ENCODE measurements at places on chromosomes 7 and 10.

GRCh38 chr10:98424295-98425254 is 9.6 kb upstream of the PYROXD2 start:
- no peak for DNase-seq

DNA sequence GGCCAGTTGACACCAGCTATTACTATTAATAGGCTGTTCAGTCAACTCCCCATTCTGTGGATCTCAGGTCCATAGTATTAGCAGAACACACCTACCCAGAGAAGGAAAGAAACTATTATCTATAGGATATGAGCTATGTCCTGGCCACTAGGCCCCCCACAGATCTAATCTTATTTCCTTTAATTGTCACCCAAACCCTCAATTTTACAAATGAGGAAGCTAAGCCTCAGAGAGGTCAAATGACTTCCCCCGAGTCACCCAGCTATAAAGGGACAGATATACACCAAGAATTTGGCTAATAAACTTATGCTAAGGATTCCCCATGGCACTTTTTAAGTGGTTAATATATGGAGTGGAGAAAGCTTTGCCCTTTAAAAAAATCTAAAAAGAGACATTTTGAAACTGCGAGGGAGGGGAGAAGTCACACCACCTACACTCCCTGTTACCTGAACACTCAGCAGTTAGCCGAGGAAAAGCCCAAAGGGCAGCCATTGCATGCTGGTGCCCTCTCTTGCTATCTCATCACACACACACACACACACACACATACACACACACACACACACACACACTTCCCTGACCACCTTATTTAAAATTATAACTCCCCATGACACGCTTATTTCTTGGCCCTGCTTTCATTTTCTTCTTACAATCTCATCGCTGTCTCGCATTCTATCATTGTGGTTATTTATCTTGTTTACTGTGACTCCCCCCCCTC is 157.0 kb upstream of the ADO start:
- DNase-seq, result no peak

GRCh38 chr7:152395112-152395511 is 40.7 kb downstream of the KMT2C start:
- no peak for DNase-seq

- no peak for DNase-seq
Measured at GRCh38 chr10:101301111-101301731, 52.7 kb upstream of the BTRC start.

- peak; percentile 17 for DNase-seq
Measured at GRCh38 chr10:30002426-30003266, 56.7 kb downstream of the JCAD start.

GRCh38 chr10:73096041-73096448 is 621 bp downstream of the P4HA1 start:
- DNase-seq, result peak; percentile 71

- DNase-seq, result no peak
Measured at GRCh38 chr10:105952153-105952552, 1212.4 kb downstream of the SORCS1 start.

GRCh38 chr7:76108540-76109233 is 60.8 kb downstream of the MDH2 start:
- DNase-seq, result no peak

DNA sequence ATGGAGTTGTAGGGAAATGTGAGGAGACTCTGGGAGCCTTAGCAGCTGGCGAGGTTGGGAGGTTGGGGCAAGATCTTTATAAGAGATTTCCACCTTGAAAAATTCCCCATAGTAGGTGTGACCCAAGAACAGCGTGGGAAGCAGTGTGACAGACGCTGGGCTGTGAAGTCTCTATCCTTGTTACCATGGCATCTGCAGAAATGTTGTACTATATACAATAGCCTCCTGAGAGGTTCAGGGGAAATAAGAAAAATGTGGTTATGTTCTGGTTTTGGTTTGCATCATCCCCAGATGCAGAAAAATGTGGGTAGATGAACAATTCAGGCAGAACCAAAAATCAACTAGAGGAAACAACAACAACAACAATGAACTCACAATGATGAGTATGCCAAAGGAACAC is 498.6 kb downstream of the SH2D4B start:
- no peak for DNase-seq

DNA sequence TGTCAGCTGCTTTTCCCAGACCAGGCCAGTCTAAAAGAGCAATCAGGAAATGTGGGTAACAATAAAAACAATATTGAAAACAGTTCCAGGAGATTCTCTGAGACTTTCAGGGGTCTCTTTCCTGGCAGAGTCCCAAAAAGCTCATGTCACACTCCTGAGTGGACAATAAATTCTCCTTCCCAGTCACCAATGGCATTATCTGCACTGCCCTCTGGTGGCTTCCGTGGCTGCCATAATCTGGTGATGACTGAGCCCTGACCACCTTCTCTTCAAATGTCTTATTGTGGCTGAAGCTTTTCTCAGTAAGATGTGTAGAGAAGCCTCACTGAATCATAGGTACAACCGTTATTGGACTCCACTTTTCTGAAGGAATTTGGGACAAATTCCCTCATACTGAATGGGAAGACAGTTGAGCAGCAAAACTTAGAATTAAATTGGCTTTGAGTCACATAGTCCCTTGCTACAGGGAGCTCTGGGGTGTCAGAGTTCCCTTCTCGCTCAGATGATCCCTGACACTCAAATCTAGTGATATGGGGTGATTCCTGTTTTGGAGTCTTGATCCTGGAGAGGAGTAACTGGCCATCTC is 24.4 kb upstream of the ASAH2 start:
- DNase-seq, result peak; percentile 28

DNA sequence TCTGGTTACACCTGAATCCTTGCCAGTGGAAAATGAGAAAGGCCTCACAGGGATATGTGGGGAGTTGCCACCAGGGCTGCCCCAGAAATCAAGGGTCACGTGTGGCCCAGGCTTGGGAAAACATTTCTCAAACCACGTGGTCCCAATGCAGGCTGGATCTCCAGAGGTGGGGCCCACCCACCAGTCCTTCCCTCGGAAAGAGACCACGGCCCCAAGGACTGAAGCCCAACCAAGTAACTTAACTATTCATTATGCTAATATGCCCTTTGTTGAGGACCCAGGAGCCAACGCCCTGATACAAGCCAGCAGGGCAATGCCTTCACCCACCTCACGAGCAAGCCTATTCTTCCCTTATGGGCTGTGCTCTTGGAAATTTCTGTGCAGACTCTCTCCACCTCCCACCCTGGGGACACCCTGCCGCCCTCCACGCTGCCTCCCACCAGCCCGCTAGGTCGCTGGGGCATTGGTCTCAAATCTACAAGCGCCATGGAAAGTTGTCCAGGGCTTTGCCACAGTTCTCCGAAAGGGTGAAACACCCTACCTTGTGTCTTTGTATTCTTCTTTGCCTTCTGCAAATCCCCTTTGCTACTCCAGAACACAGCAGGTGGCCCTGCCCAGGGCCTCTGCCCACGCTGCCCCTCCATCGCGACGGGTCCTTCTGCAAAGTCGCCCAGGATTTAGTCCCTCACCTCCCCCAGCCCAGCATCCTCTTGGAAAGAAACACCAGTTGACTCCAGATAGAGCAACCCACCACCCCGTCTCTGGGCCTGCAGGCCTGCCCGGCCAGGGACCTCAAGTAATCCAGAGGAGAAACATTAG is 8.8 kb downstream of the TNS3 start:
- no peak for DNase-seq

GRCh38 chr10:13745271-13745670 is 158.5 kb downstream of the PRPF18 start:
- no peak for DNase-seq

- no peak for DNase-seq
Measured at GRCh38 chr10:49752584-49752983, 9.5 kb downstream of the OGDHL start.

GRCh38 chr10:76497666-76498065 is 1066.2 kb downstream of the LRMDA start:
- DNase-seq, result no peak

- no peak for DNase-seq
Measured at GRCh38 chr7:98303176-98303865, 21.8 kb downstream of the BRI3 start.

GRCh38 chr7:151048911-151049463 is 656 bp downstream of the ASIC3 start:
- DNase-seq, result no peak

DNA sequence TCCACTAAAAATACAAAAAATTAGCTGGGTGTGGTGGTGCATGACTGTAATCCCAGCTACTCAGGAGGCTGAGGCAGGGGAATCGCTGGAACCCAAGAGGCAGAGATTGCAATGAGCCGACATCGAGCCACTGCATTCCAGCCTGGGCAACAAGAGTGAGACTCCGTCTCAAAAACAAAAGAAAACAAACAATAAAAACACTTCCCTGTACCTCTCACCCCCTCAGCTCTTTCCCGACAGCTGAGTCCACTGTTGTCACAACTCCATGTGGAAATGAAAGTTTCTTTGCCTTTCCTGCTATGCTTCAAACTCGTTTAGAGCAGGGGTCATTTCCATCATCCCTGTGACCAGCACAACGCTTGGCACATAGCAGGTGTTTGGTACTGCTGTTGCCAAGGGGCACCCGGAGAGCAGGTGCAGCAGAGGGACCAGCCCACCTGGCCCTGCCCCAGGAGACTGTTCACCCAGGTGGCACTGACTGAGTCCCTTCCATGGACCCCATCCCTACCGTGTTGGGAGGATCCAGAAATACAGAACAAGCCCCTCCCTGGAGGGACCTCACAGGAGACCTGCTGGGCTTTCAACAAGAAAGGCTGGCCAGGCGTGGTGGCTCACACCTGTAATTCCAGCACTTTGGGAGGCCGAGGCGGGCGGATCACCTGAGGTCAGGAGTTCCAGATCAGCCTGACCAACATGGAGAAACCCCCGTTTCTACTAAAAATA is 4.9 kb downstream of the TMEM130 start:
- no peak for DNase-seq

- peak; percentile 38 for DNase-seq
Measured at GRCh38 chr10:92291921-92292845, 1.2 kb downstream of the MARCHF5 start.
